ENCODE measurements at places on chromosomes 3 and 15.
A peak's percentile ranks its signal among the peaks of the same experiment; 100 is the strongest.

DNA sequence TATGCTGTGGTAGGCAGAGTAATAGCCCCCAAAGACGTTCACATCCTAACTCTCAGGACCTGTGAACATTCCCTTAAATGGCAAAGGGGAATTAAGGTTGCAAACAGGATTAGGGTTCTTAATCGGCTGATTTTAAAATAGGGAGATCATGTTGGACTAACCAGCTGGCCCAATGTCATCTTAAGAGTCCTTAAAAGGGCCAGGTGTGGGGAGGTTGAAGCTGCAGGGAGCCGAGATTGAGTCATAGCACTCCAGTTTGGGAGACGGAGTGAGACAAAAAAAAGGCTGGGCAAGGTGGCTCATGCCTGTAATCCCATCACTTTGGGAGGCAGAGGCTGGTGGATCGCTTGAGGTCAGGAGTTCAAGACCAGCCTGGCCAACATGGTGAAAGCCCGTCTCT, 1.6 kb upstream of the FLNB start:
- DNase-seq: no peak

GRCh38 chr3:106473576-106474475, 605.0 kb upstream of the CBLB start:
- DNase-seq: no peak

DNA sequence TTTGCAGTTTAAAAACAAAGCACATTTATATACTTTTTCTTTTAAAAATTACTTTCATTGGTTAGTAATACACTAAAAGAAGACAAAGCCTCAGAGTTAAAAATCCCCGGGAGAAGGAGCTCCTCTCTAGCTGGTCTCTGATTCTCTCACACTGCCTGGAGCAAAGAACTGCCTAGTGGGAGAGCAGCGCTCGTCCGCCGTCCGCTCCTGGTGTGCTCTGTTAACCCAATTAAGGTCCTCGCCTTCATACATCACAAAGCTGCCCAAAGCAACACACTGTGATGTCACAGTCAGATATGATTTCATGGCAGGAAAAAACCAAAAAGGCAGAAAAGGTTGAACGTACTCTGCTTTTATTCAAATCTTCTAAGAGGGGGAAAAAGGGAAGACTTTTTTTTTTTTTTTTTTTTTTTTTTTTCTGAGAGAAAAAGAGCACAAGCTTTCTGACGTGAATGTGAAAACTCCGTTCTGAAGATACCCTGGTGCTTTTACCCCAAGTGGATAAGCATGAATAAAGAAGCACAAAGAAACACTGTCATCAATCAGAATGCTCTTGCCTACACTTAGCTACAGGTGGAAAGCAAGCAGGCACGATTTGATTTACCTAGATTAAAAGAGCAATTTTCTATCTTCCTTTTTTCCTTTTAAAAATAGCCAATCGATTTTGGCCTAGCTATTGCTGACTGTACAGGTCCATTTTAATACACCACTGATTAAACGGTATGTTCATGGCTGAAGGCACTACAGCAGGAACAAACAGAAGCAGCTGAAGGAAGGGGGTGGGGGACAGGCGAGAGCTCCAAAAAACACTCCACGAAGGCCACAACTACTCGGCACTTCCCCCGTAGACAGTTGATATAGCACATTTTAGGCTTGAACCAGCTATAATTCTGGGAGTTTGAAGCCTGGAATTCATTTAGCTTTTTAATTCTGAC, 115.2 kb downstream of the TIGIT start:
- peak; percentile 61 for DNase-seq

DNA sequence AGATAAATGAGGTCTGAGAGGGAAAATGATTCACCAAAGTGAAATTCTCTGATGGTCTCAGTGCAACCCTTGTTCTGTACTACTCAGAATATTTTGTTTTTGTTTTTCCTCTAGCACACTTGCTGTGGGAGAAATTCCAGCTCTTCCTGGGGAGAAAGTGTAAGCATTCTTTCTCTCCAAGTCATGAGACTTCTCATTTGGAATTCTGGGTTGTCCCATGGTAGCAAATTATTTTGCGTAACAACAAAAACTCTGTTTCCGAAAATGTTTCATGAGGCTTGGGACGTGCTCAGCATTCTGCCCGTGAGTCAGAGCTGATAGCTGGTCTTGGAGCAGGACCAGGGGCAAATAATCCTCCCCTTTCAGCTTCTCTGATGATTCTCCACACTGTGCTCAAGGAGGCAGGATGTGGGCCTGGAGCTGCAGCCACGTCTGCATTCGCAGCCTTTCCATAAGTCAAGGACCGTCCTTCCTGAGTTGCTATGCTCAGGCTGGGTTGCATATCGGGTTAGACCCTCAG, 70.3 kb downstream of the SENP2 start:
- no peak for DNase-seq

- DNase-seq: no peak
These were observed 44.0 kb downstream of the CD200 start for GRCh38 chr3:112376992-112377391.

DNA sequence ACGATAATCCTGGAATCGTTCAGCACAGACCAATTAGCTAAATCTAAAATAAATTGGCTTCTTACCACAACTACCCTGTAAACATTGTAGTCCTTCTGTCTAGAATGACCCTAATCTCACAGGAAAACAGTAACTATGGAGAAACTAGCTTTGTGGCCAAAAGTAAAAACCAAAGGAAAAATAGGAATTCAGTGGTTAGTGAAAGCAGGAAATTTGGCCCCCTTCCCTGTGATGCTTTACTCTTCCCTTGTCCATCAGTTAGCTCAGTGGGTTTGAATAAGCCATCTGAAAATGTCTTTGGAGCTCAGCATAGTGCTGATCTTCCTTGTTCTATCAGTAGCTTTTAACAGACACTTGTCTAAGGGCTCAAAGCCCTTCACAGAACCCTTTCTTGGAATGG, 1.6 kb downstream of the NMD3 start:
- DNase-seq: no peak

- no peak for DNase-seq
These were observed 2.9 kb downstream of the SHOX2 start for GRCh38 chr3:158103081-158103886.

DNA sequence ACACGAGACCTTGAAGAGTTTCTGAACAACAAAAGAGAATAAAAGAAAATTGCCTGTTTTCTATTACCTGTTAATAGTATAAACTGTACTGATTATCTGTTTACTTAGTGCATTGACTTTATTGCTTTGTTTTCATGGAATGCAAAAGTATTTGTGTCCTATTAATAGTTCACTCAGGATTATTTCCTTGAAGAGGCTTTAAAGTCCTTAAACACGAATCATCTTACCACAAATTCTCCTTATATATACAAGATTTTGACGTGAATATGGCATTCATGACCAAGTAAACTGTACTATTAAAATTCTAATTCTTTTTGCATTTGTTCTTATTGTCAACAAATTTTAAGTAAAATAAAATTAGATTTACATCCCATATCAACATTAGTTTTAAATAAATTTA, 513.0 kb downstream of the NTRK3 start:
- DNase-seq: no peak

DNA sequence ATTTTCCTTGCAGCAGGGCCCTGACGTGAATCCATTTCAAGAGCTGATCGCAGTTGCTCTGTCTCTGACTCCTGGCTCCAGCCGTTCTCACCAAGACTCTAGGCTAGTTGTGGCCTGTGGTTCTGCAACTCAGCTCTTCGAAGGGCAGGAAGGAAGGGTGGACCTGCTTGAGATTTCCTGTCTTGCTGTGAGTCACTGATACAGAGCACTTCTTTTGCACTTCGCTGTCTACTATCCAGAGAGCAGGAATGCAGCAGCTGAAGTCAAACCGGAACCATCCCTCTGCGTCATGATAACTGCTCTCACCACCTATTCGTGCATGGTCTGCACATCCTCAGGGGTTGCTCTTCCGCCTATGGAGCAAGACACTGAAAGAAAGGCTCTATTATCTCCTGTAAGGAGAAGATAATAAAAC, 59.7 kb downstream of the RAP2B start:
- DNase-seq: peak; percentile 57

DNA sequence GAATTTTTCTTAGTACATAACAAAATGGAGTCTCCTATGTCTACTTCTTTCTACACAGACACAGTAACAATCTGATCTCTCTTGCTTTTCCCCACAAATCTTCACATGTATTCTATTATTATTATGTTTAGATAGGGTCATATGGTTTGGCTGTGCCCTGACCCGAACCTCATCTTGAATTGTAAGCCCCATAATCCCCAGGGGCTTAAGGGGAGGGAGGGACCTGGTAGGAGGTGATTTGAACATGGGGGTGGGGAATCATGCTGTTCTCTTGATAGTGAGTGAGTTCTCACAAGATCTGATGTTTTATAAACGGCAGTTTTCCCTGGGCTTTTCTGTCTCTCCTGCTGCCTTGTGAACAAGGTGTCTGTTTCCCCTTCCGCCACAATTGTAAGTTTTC, 86.7 kb upstream of the SELENOK start:
- no peak for DNase-seq

GRCh38 chr3:156465194-156465593, 89.7 kb downstream of the SSR3 start:
- DNase-seq: no peak

DNA sequence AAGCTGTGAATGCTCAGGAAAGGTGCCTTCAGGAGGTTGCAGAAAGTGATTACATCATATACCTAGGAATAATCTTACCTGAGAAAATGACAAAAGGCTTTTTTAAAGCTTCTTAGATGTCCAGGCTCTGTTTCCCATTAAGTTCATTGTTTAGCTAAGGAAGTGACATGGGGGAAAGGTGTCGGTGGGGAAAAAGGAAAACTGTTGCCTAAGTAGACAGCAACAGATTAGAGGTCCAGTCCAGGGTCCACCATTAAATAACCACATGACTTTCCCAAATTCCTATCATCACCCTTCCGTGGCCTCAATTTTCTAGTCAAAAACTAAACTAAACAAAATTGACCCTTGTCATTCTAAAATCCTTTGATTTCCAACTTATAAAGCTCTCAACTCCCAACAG, 4.3 kb downstream of the WWTR1 start:
- DNase-seq: no peak

GRCh38 chr3:177694316-177694715, 497.0 kb upstream of the TBL1XR1 start:
- DNase-seq: no peak

DNA sequence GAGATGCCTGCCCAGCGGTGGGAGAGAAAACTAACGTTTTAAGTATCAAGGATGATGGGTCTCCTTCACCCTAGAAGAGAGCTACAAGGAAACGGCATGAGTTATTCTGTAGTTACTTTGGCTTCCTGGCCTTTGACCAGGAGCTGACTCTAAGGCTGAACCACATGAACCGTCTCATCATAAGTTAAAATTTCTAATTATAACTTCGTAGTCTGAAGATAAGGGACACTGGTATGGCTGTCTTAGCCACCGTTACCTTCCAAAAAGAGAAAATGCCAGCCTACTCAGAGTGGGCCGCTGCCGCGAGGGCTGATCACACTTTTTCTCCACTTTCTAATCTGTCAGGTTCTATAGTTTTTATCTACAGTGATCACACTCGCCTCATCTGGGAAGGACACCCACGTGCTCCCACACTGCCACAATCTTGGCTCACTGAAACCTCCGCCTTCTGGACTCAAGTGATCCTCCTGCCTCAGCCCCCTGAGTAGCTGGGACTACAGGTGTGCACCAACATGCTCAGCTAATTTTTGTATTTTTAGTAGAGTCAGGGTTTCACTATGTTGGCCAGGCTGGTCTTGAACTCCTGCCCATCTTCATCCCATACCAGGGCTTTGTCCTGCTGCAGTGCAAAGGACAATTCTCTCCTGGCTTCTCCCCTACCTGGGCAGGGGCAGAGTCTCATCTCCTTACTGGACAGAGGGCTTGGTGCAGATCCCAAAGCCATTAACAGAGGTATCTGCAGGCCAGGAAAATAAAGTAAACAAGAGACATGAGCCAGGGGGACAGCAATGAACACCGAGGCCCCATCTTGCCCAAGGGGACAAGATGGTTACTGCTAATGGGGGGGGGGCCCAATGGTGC, 73.4 kb downstream of the RFTN1 start:
- DNase-seq: no peak

GRCh38 chr3:152149832-152150231, 118.9 kb upstream of the MBNL1 start:
- no peak for DNase-seq

- DNase-seq: no peak
These were observed 57.4 kb upstream of the ZBTB20 start for GRCh38 chr3:115204475-115204874.

DNA sequence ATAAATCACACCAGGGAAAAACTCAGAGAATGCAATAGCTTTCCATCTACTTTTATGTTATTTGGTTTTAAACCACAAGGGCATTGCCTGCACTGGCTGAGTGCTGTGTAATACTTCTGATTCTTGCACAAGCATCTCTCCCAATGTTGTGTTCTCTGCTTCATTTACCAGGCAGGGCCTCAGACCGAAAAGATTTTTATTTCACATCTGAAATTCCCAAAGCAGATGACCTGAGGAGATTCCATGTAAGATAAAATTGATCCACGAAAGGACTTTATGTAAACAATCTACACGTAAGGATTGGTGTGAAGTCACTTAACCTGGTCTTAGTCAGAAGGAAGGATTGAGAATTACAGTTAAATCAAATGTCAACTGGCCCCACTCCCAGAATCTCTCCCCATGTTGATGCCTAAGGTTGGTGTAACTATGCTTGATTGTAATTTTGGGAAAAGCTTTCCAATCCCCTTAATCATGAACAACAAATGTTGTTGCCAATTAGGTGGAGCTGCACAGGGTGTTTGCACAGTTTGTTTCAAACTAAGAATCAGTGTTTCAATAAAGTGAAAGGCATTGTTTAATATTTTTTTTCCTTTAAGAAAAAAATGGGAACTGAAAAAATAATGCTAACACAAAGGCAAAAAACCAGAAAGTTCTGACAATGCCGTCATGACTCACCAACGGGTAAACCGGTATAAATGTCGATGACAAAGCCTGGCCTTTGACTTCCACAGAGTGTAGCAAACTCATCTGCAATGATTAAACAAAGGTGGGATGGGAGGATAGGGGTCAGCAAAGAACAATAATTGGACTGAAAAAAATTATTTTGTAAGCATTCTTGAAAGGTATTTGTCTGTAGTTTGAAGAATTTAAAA, 128.6 kb downstream of the DUT start:
- DNase-seq: no peak

- peak; percentile 38 for DNase-seq
These were observed 159.3 kb upstream of the NR2F2 start for GRCh38 chr15:96170979-96171739.

GRCh38 chr3:13569201-13569600, 20.3 kb downstream of the FBLN2 start:
- DNase-seq: no peak

- peak; percentile 29 for DNase-seq
These were observed 70.7 kb downstream of the ANXA2 start for GRCh38 chr15:60326824-60327654.

GRCh38 chr3:101938262-101938847, 89.0 kb downstream of the NFKBIZ start:
- no peak for DNase-seq

DNA sequence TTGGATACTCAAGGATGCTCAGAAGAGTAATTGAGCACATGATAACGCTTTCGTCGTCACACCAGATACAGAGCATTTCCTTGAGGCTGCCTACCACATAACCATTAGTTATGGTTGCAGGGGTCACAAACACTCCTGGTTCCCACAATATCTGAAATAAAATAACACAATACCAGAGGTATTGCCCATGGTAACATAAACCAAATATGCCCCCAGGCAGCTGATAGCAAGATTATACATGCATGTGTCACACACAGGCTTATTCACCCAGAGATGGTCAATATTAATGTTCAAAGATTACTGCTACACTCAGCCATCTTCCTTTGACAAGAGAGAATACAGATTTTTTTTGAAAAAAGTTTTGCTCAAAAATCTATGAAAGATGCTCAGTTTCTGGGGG, 7.3 kb downstream of the RPL39L start:
- no peak for DNase-seq
